ENCODE measurements at places on chromosomes 2 and 18.

DNA sequence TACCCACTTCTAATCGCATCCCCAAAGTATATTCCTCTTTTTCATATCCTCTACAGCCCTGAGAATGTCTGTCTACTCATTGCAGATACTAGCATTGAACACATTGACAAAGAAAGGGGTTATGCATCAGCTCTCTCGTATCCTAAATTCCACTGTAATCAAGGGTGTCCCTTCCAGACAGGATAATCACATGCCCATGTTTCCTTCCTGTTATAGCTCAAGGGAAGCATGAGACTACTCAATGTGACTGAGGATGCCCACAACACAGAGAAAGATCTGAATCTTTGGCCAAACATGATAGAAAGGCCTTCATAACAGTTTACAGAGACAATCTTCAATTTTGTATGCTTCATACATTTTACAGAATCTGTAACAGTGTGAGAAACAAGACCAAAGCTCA lies 69.2 kb downstream of the HIBCH start:
- no peaks in the 10 kb centered on the region for H3K36me3 ChIP-seq
- H3K4me3 ChIP-seq: no peak overlapping the region
- H3K4me1 ChIP-seq: no peaks in the 10 kb centered on the region
- H3K27ac ChIP-seq: no peak overlapping the region
- DNase-seq: no peak

DNA sequence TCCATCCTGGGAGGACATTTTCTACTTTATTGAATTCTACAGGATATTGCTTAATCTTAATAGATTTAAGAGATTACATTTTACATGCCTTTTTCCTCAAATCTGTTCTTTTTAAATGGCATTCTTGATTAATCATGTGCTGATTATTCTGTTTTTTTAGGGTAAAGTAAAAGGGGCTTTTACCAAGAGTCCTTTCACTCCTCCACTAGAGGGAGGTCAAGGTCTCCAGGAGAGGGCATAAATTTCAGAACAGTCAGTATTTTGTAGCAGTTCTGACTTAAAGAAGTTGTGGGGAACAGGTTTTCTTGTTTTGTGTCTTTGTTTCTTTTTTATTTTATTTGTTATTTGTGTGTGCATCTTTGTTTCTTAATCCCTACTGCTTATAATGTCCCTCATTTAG lies 25.4 kb downstream of the WDR75 start:
- peaks cover 14% of the 10 kb centered on the region for H3K36me3 ChIP-seq
- no peaks in the 10 kb centered on the region for H3K4me1 ChIP-seq
- H3K27me3 ChIP-seq: no peaks in the 10 kb centered on the region

DNA sequence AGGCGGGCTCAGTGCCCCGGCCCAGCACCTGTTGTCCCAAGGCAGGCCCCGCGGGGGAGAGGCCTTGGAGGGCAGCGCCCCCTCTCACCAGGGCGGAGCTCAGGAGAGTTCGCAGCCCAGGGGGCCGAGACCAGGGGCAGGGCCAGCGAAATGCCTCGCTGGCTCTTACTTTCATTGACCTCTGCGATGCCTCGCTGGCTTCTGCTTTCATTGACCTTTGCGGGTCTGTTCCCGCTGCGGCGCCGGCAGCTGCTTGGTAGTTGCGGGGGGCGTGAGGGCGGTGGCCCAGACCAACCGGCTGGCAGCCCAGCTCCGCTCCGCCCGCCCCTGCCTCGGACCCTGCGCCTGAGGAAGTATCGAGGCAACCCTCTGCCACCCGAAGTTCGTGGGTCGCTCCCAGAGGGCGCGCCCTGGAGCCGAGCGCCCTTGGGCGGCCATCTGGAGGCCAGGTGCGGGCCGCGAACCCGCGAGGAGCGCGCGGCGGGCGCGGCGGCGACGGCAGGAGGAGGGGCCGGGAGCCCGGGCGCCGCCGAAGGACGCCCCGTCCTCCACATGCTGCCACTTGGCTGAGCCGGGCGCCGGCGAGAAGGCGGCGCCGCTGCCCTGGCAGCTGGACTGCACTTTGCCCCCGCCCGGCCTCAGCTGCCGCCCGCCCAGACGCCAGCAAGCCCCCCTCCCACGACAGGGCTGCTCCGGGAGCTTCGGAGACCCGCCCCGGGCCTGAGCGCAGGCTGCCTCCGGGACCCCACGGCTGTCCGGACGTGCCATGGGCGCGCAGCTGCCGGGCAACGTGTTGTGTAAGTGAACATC lies 118.0 kb upstream of the MSTN start:
- H3K36me3 ChIP-seq: no peaks in the 10 kb centered on the region
- H3K27ac ChIP-seq: no peak overlapping the region
- H3K4me3 ChIP-seq: peak overlapping the region; percentile 43
- H3K27me3 ChIP-seq: peaks cover 2% of the 10 kb centered on the region

- H3K36me3 ChIP-seq: no peaks in the 10 kb centered on the region
- no peak overlapping the region for H3K4me3 ChIP-seq
- H3K27me3 ChIP-seq: no peaks in the 10 kb centered on the region
- no peak for DNase-seq
- H3K4me1 ChIP-seq: no peaks in the 10 kb centered on the region
Measured at GRCh38 chr2:9536504-9536903, 19.1 kb downstream of the ADAM17 start.

DNA sequence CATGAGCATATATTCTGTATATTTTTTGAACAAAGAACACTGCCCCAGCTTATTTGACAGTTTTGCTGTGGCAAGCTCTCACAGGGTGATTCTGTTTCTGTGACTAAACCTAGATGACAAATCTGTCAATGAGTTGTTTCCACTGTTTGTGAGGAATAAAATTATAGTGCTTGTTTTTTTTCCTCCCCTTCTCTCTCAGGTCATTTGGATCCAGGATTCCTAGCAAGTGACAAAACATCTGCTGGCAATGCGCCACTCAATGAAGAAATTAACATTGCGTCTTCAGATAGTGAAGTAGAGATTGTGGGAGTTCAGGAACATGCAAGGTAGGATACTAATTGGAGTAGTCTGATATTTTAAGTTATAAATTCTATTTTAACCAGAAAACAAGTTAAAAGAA lies 149.3 kb downstream of the HAUS1 start:
- H3K4me1 ChIP-seq: peaks cover 2% of the 10 kb centered on the region
- no peak for DNase-seq
- H3K27me3 ChIP-seq: no peaks in the 10 kb centered on the region
- H3K27ac ChIP-seq: no peak overlapping the region

DNA sequence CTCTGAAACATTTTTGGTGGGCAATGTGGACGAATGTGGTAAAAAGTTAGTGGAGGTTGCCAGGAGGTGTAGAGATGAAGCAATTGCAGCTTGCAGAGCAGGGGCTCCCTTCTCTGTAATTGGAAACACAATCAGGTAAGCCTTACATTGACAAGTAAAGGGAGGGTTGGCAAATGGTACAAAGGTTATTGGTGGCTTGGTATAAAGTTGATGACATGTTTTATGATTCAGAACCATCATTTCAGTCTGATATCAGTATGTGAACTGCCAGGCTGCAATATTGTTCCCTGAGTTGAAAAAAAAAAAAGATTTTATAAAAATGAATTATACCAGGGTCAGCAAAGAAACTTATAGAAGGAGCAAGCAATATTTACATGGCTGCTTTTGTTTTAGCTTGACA lies 14.4 kb upstream of the DLX1 start:
- no peak for DNase-seq
- no peaks in the 10 kb centered on the region for H3K4me1 ChIP-seq
- H3K27ac ChIP-seq: no peak overlapping the region
- H3K4me3 ChIP-seq: no peak overlapping the region
- no peaks in the 10 kb centered on the region for H3K36me3 ChIP-seq

GRCh38 chr2:11938196-11938595 lies 191.8 kb downstream of the LPIN1 start:
- DNase-seq: no peak
- no peaks in the 10 kb centered on the region for H3K27me3 ChIP-seq
- H3K27ac ChIP-seq: no peak overlapping the region
- no peak overlapping the region for H3K4me3 ChIP-seq

DNA sequence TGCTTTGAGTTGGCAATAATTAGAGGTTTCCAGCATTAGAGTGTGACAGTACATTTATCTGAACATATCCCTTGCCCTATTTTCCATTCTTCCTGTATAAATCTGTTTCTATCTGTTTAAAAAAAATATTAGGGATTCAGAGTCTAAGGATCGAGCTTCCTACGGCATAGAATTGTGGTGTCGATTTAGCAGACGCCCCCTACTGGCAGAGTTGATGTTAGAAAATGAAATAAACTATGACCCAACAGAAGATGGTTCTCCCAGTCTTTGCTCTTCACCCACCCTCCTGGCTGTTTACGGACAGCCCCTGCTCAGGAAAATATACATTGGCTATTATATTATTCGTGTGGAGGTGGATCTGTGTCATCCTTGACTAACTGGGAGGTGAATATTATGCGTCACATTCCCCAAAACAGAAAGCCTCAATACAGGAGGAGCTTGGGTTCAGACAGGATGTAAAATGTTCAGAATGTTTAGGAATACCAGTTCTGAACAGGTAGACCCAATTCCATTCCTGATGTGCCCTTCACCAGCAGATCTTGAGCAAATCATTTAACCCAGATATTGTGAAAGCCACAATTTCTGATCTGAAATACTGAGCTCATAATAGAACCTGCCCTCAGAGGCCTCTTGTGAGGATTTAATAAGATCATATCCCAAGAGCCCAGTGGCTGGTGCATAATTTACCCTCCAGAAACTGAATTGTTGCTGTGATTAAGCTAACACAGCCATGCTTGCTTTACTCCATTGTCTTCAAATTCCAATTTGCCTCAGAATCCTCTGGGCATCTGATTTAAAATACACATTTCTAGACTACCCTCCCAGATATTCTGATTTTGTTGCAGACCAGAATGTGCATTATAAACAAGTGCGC lies 10.8 kb upstream of the ERMN start:
- H3K27me3 ChIP-seq: no peaks in the 10 kb centered on the region
- no peak overlapping the region for H3K4me3 ChIP-seq
- peak; percentile 50 for DNase-seq
- H3K27ac ChIP-seq: no peak overlapping the region
- no peaks in the 10 kb centered on the region for H3K36me3 ChIP-seq
- no peaks in the 10 kb centered on the region for H3K4me1 ChIP-seq

- no peaks in the 10 kb centered on the region for H3K36me3 ChIP-seq
- H3K4me1 ChIP-seq: no peaks in the 10 kb centered on the region
- peaks cover 2% of the 10 kb centered on the region for H3K27me3 ChIP-seq
Measured at GRCh38 chr2:186459009-186459408, 27.1 kb upstream of the ZC3H15 start.

DNA sequence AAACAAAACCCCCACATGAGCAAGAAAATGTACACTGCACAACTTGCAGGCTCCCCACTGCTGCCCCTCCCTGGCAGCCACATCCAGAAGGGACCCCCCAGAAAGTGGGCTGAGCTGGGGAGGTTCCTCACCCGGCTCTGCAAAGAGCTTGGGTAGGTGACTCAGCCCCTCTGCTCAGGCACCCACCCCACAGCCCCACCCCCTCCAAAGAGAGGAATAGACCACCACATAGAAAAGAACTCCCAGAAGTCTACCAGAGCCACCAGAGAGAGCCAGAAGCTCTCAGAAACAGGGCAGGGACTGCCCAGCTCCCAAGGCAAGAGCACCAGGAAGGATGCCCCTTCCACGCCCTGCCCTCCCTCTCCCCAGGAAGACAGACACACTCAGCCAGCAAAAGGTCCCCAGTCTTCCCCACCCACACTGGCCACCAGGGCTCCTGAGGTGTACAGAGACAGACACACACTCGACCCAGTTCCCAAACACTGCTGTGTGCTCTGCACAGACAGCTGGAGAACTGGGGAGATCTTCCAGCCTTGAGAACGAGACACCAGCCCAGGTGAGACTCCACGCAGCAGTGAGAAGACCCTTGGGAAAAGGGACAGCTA lies 28.2 kb downstream of the BIN1 start:
- no peak for DNase-seq
- H3K27me3 ChIP-seq: no peaks in the 10 kb centered on the region
- no peak overlapping the region for H3K27ac ChIP-seq
- no peaks in the 10 kb centered on the region for H3K36me3 ChIP-seq

DNA sequence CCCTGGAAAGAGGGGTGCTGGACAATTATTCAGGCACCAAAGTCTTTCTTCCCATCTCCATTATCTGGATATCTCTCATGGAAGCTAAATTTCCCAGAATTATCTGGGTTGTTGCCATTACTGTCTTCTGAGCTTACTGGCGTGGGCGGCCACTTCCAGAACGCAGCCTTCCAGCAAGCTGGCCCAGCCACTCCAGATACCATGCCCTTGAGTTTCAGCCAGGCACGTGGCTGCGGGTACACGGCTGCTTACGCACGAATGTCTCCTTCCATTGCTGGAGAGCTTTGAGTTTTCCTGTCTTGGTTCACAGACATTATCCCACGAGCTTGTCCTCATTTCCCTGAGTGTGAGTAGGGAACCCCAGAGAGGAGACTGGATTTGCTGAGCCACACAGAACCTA lies 32.7 kb downstream of the CELF4 start:
- H3K4me3 ChIP-seq: no peak overlapping the region
- H3K36me3 ChIP-seq: no peaks in the 10 kb centered on the region
- no peaks in the 10 kb centered on the region for H3K4me1 ChIP-seq
- no peak overlapping the region for H3K27ac ChIP-seq
- DNase-seq: no peak

DNA sequence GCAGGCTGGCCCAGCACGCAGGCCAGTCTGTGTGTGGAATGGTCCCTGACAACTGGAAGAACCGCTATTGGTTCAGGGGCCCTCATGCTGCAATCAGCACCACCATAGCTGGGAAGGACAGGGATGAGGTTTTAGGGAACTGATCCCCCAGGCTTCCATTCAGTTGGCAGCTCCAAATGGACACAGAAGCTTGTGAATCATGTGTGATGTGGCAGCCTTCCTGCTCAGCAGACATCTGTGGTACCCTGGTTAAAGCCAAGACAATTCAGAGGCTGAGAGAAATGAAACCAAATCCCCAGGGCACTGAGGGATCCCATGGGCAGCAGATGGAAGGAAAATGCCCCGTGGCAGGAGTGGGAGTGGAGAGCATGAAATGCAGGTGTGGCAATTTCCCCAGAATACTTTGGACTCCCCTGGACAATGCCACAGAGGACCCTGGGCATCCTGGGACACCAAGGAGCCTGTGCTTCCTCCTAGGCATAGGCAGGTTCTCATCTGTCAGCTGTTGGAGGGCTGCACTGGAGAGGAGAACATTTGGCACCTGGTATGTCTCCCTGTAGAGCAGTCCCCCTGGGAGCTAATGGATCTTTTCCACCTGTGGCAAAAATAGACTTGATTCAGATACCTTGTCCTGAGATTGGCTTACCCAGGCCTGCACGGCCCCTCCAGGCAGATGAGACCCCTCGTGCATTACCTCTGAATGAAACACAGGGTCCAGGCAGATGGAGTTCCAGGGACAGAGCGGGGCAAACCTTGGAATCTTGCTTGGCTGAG lies 162.2 kb upstream of the BCL2L11 start:
- no peak overlapping the region for H3K4me3 ChIP-seq
- no peaks in the 10 kb centered on the region for H3K4me1 ChIP-seq
- no peak overlapping the region for H3K27ac ChIP-seq
- no peak for DNase-seq
- no peaks in the 10 kb centered on the region for H3K27me3 ChIP-seq

DNA sequence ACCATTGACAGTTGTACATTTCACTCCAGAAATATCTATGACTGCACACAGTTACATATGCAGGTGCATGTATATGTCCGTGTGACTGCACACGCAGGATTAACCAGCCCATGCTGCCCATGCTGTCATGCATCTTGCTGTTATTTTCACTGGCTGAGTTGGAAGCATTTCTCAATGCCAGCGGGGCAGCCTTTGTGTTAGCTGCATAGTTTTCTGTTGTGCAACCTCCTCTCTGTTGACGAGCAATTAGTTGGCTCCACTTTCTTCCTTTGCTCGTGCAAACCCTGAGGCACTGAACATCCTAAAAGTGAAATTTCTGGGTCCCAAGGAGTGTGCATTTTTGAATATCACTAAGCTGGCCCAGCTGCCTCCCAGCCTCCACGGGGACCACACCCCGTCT lies 133.4 kb upstream of the GLI2 start:
- H3K27ac ChIP-seq: no peak overlapping the region
- no peaks in the 10 kb centered on the region for H3K27me3 ChIP-seq
- H3K36me3 ChIP-seq: no peaks in the 10 kb centered on the region

Measured in mesendoderm (in vitro differentiated cells).